Stimulated activated CD8-positive, alpha-beta memory T cell treated with anti-CD3 and anti-CD28 coated beads, Interleukin-7, amount 100 ng/mL, for 1 hour (primary cell): ENCODE measurements at places on chromosomes 6 and 20.

- no peak for DNase-seq
Measured at GRCh38 chr6:1825277-1825676, 215.6 kb downstream of the FOXC1 start.

DNA sequence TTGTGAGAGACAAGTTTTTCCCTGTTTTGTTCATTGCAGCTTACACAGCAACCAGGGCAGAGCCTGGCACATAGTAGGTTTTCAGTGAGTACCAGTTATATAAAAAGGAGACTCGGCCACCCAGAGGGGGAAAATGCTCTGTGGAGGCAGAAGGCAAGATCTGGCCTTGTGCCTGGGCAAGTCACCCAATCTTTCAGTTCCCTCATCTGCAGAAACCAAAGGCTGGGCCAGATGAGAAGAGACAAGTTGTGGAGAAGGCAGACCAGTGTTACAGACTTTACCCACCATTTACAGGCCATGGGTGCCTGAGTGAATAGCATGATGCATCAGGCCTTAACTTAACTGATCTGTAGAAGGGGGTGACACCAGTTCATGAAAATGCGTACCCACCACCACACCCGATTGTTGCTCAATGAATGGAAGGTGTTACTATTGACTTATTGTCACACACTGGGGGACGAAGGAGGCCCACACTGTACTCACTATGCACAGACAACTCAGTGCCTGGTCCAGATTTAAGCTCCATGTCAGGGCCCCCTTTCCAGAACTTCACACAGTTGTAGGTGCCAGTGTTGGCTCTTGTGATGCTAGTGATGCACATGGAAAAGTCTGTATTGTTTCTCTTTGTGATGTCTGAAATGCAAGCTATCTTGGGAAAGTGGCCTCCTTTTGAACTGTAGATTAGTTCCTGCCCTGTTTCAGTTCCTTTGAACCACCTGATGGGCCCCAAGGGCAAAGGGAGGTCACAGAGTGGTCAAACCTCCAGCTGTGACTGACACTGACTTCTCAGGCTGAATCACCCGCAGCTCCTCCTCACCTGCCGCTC is 64.3 kb upstream of the SIRPG start:
- DNase-seq, result no peak

- no peak for DNase-seq
Measured at GRCh38 chr20:840858-841567, 7.5 kb downstream of the FAM110A start.

- DNase-seq, result no peak
Measured at GRCh38 chr20:50043573-50044352, 61.0 kb downstream of the SNAI1 start.

DNA sequence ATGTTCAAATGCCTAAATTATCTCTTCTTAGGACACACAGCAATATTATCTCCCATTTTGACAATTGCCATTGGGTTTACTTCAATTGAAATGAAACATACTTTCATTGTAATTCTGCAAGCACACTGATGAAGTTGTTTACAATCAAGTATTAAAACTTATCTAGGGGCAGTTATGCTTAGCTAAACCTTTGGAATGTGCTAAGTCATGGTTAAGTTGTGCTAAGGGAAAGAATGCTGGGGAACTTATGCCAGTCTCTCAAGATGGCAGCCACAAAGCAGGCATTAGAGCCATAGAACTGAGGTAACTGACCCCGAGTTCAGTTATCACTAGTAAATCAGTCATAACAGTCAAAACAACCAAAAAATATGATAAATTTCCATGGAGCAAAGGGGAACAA is 59.1 kb upstream of the NT5E start:
- DNase-seq, result no peak

- DNase-seq, result no peak
Measured at GRCh38 chr20:37703035-37703845, 9.4 kb downstream of the CTNNBL1 start.

- no peak for DNase-seq
Measured at GRCh38 chr6:45706319-45706718, 309.3 kb downstream of the CLIC5 start.

DNA sequence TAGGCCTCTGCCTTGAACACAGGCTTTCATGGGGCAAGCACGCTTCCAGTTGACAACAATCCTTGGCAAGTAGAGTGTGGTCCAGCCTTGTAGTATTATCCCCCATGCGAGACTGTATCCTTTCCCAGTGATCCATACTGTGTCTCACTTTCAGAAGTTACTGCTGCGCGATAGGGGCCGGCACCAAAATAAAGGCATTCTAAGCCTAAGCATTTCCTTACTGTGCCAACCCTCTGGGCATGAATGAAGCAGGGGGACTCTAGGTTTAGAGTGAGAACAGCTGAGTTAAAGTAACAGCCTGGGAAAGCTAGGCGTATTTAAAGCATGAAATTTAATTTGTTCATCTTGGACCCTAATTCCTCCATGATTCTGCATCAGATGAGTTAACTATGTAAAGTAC is 39.4 kb downstream of the CD164 start:
- no peak for DNase-seq

GRCh38 chr6:155580904-155581303 is 125.3 kb upstream of the NOX3 start:
- DNase-seq, result no peak

GRCh38 chr6:55663914-55664313 is 84.9 kb upstream of the HMGCLL1 start:
- DNase-seq, result no peak

DNA sequence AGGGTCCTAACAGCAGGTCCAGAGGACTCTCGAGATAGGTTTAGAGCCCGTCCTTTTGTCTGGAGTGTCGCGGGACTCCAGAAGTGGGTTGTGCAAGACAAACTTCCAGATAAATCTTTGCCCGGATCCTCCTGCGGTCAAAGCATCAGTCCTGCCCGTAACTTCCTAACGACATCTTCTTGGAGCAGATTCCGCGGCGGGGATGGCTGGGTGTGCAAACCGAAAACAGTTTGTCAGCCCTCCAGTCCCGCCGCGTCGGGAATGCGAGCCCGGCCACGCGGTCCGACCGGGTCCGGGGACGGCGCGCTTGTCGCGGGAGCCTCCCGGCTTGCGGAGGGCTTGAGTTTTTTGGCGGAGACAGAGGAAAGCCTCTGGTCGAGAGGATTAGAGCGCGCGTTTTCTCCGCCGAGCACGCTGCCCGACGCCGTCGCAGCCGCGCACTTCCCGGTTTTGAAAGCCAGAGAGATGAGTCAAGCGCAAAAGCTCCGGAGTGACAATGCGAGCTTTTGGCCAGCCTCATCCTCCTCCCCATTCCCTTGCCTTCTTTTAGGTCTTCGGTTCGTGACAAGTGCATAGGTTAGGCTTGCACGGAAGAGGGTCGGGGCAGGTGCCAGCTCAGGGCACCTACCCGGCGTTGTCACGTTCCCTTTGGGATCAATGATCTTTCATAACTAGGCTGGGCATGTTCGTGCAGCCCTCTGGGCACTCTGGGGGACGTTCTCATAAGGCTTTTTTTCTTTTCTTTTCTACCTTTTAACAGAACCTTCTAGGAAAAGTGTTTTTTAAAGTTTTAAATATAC is 91.3 kb upstream of the PRDM1 start:
- no peak for DNase-seq

DNA sequence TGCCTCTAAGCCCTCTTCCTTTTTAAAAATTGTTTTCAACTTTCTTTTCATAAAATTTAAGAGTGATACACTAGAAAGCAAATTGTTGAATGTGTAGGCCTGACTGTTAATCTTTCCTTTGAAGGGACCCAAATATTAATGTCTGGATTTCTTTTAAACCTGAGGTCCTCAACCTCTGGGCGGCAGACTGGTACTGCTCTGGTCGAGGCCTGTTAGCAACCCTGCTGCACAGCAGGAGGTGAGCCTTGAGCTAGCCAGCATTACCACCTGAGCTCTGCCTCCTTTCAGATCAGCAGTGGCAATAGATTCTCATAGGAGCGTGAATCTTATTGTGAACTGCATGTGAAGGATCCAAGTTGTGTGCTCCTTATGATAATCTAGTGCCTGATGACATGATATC is 191.2 kb downstream of the MANEA start:
- no peak for DNase-seq

DNA sequence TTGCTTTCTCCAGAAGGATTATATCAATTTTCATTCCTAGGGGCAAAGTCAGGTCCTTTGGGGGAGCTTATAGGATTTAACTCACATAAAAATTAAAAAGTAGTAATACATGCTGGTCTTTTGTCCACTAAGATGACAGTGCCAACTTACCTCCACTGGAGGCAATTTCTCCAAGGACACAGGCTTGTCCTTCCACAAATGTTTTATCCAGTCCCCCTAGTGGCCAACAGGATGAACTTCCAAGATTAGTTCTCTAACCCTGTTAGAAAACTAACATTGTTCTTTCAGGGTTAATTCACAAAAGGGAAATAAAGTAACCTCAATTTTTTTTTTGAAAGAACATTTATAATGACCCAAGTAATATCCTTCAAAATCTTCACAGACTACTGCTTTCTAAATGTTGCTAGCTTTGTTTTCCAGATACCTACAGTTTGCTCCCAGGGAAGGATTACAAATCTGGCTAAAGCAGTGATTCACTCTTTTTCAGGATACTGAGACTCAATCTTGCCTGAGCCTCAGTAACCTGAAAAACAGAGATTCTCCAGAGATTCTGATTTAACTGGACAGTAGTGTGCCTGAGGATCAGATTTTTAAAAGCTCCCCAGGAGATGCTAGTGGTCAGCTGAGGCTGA is 31.7 kb upstream of the UBR2 start:
- DNase-seq, result no peak

DNA sequence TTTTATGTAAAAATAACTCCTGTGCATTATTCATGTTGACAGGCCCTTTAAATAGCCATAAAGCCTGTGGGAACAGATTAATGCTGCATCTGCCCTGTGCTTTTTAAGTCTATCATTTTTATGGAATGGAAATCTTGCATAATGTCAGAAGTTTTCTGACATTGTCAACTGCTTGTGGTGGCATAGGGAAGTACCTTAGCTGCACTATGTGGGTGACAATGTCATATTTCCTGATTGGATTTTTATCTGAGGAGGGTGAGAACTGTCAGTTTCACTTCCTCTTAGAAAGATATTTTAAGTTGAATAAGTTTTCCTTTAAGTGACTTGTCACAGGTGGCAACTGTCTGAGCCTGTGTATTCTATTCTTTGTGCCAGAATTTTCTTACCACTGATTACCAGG is 267.9 kb downstream of the PLCB1 start:
- DNase-seq, result no peak

GRCh38 chr20:3032624-3033023 is 10.8 kb upstream of the GNRH2 start:
- no peak for DNase-seq

GRCh38 chr6:68391953-68392352 is 243.1 kb upstream of the ADGRB3 start:
- DNase-seq, result no peak

- DNase-seq, result no peak
Measured at GRCh38 chr20:37240337-37241067, 21.1 kb downstream of the GHRH start.

DNA sequence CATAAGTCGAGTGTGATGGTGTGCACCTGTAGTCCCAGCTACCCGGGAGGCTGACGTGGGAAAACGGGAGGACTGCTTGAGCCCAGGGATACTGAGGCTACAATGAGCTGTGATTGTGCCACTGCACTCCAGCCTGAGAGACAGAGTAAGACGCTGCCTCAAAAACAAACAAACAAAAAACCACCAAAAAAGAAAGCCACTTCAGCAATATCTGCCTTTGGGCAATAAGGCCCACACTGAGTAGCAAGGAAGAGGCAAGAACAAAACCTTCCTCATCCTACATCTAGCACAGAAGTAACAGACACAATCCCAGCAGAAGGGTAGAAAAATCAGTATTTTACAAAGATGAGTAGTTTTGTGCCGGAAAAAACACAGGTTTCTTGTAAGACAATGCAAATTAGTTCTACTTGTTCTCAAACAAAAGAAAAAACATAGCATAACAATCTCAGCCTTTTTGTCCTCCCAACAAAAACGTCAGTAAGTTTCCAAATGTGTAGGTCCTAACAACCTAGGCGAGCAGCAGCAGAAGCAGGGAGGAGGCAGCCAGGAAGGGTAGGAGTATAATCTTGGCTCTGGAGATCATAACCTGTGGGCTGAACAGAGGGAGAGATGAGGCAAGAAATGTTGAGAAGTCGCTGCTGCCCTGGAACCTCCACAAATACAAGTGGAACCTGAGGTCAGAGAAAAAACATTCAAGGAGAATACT is 5.7 kb downstream of the PPP1R10 start:
- no peak for DNase-seq

DNA sequence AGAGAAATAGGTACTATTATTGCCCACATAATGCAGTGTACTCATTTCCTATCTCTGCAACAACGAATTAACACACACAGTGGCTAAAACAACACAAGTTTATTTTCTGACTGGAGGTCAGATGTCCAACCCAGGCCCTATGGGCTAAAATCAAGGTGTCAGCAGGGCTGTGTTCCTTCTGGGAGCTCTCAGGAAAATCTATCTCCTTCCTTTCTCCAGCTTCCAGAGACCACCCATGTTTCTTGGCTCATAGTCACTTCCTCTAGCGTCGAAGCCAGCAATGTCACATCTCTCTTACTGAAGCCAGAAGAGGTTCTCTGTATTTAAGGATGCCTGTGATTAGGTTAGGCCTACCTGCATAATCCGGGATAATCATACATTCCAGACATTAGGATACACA is 60.9 kb upstream of the TOP1 start:
- no peak for DNase-seq

DNA sequence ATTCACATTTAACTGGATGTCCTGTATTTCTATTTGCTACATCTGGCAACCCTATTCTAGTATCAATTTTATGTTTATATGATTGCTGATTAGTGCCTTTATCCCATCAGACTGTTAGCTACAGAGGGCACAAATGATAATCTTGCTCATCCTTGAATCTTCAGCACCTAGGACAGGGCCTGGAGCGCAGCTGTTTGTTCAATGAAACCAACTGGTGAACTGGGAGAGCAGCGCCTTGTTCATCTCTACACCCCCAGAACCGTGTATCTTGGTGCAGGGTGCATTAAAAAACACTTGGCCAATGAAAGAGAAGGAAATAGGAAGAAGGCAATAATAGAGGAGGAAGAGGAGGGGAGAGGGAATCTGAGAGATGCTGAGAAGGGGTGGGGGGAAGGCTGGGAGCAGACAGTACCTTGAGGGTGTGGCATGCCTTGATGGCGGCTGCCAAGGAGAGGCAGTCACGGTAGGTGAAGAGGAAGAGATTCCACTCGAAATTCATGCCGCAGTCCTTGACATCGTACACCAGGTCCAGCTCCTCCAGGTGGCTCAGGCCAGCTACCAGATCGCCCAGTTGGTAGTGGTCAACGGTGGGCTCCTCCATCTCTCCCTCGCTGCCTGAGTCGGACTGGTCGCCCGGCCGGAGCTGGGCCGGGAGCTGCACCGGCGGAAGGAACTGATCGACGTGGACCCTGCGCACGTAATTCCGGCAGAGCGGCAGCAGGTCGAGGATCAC is 15.5 kb downstream of the TMEM151B start:
- no peak for DNase-seq
